ENCODE measurements at places on chromosomes 3 and 15. TPM values are rescaled to one million over a fixed set of nuclear protein-coding genes. Genes with fewer than 3 reads are reported as not detected.

The KCTD6 gene
- total RNA-seq, result 10.0 TPM

The A4GNT gene
- total RNA-seq, result not detected

The IL17RC gene
- total RNA-seq, result 35.0 TPM

The MPI gene
- 68.3 TPM for total RNA-seq

The GOLGA6L1 gene
- total RNA-seq, result not detected

The CPLX3 gene
- total RNA-seq, result not detected

The IRAK2 gene
- 12.9 TPM for total RNA-seq

The VIPR1 gene
- not detected for total RNA-seq

The PCNP gene
- 99.2 TPM for total RNA-seq

The TNFSF10 gene
- total RNA-seq, result not detected

The RAB6B gene
- 0.30 TPM for total RNA-seq

The FETUB gene
- not detected for total RNA-seq

The PLA2G4F gene
- not detected for total RNA-seq

The STARD5 gene
- 14.3 TPM for total RNA-seq

The SNTN gene
- total RNA-seq, result not detected

The SLC51B gene
- not detected for total RNA-seq

The FRMD5 gene
- total RNA-seq, result 16.5 TPM

The PRSS50 gene
- total RNA-seq, result not detected

The SLC12A8 gene
- total RNA-seq, result 33.5 TPM

The GASK1A gene
- total RNA-seq, result 1.5 TPM

The OXSM gene
- 14.0 TPM for total RNA-seq

The GOLGA6L4 gene
- total RNA-seq, result 0.78 TPM

The SPRED1 gene
- 57.9 TPM for total RNA-seq

The SYNPR gene
- not detected for total RNA-seq

The MAGI1 gene
- 28.2 TPM for total RNA-seq

The CHRFAM7A gene
- under 0.01 TPM for total RNA-seq

The FAM227B gene
- total RNA-seq, result 6.2 TPM

The SOX2 gene
- total RNA-seq, result not detected

The COL6A5 gene
- total RNA-seq, result under 0.01 TPM

The CEMIP gene
- 3.9 TPM for total RNA-seq

The CLDN11 gene
- 175 TPM for total RNA-seq

The PLCL2 gene
- total RNA-seq, result 5.4 TPM

The TJP1 gene
- 50.5 TPM for total RNA-seq

The ITIH1 gene
- not detected for total RNA-seq

The SRGAP3 gene
- total RNA-seq, result 1.5 TPM

The ZNF501 gene
- total RNA-seq, result 7.6 TPM

Data from smooth muscle cell of the umbilical artery (primary cell).